ENCODE measurements at places on chromosomes 2 and 18.

DNA sequence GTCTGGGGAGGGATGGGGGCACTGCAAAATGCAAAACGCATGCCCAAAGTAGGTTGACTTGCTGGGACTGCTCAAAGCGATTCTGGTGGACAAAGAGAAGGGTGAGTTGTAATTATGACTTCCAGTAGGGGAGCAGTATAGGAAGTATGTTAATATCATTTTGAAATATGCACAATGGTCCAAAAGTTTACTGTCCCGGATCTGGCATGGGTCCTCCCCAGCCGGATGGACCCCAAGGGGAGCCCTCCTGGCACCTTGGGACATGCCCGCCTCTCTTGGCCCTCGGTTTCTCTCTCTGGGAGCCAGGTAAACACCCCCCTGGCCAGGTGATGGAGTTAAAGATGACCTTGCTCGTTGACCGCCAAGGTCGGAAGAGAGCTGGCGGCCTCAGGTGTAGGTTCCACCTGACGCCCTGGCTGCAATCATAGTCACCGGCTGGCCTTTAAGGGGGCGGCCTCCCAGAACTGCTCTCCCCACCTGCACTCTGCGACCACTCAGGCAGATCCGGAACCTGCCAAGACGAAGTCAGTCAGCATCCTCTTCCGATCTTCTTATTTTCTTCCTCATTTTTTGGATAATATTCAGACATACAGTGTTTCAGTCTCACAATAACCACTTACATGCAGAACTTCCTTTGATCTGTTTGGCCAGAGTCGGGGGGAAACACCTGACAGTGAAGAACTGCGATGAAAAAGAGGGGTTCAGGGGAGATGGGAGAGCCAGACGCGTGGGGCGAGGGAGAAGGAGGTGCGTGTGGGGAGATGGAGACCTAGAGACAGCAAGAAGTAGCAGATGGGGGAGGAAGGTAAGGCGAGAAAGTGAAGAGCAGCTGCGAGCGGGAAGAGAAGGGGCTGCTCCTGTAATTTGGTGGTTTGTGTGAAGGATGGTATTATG, 148.3 kb downstream of the MEIS1 start:
- DNase-seq: no peak

- no peak for DNase-seq
Observed at GRCh38 chr18:55100817-55101457, 141.7 kb upstream of the CCDC68 start.

DNA sequence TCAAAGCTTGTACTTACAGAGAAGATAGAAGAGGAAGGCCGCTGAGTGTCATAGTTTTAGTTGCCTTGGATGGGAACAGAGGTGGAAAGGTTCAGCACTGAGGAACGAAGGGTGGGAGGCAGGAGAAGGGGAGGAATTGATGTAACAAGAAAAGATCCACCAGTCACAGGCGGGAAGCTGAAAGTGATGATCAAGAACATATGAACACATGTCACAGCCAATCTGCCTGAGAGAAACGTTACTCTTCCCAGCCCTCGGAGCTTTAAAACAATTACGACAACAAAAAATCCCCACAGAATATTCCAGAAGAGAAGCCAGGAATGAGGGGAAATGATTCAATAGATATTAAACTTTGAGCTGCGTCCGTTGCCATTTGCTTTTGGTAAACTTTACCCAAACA, 87.1 kb downstream of the TSHZ1 start:
- no peak for DNase-seq

DNA sequence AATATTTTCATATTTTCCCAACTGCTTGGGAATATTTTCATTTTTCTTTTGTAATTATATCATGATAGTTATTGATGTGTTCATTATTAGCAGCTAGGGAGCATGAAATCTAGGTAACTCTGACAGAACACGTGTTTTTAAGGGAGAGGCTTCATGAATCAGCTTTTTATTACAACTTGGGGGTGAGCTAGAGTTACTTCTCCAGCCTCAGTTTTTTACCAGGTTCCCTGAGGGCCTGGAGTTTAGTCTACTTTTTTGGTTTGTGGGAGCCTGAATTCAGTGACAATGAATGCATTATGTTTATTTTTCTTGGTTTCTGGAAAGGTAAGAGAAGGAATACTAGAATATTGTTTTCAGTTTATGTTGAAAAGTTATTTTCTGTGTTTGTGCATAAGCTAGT, 18.0 kb downstream of the NAB1 start:
- DNase-seq: no peak

- peak; percentile 39 for DNase-seq
Observed at GRCh38 chr2:12005886-12006681, 259.7 kb downstream of the LPIN1 start.

DNA sequence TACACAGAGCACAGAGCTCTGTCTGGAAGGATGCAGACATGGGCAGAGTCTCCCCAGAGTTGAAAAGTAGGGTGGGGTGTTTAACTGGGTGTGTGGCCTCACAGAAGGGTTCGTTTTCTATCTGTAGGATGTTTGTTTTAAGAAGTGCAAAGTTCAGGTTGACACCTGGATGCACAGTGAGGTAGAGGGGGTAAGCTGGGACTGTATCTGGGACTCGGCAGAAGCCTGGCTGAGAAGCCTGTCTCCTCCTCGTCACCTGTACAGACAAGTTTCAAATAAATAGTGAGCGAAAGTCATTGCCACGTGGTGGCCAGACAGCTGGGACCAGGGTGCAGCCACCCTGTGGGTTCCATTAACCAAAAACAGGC, 145.9 kb downstream of the KLHL29 start:
- no peak for DNase-seq

- peak; percentile 75 for DNase-seq
Observed at GRCh38 chr2:109545828-109546713, 67.7 kb downstream of the SEPTIN10 start.

- no peak for DNase-seq
Observed at GRCh38 chr2:20230114-20230425, 5.1 kb upstream of the SDC1 start.

DNA sequence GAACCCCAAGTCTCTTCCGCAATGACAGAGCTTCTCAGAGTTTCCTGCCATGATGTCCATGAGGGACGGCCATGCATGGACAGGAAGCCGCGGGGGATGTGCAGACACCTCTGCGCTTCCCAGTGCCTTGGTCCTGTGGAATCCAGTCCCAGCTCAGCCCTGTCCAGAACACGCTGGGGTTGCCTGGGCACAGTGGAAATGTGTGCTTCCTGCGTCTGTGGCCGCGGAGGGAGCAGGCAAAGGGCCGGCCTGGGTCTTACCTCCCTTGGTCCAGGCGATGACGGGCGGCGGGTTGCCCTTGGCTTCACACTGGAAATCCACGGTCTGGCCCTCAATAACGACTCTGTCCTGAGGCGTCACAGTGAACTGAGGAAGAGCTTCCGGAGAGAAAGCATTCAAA, 79.6 kb downstream of the PXDN start:
- no peak for DNase-seq

- DNase-seq: no peak
Observed at GRCh38 chr2:37919631-37920032, 5.5 kb upstream of the RMDN2 start.

GRCh38 chr2:70552501-70553333, 909 bp downstream of the TGFA start:
- peak; percentile 76 for DNase-seq

DNA sequence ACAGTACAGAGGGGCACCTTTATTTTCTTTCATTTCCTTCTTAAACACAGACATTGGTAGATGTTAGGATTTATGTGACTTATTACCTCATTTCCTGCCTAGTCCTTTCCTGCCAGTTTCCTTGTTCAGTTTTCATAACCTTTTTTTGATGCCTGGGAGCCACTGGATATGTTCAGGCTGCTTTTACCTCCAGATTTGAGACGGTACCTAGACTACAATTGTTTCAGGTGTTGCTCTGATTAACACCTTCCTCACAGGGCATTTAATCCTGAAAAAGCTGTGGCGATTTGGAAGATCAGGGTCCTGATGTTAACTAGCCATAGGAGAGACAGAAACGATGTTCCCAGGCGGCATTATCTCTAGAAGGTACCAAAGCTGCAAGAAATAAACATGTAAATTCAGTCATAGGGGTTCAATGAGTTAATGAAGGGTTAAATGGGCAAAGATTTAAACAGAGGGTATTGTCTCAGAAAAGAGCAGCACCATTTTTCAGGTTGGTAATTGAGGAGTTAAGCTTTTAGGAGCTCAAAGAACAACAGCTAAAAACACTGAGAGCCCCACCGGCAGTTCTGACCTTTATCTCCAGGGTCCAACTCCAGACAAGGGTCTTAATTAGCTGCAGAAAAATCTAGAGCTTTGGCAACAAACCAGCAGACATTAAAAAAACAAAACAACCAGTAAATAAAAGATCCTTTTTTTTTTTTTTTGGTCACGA, 93.3 kb downstream of the HRH4 start:
- DNase-seq: no peak

- no peak for DNase-seq
Observed at GRCh38 chr2:114880046-114880445, 437.6 kb downstream of the DPP10 start.

DNA sequence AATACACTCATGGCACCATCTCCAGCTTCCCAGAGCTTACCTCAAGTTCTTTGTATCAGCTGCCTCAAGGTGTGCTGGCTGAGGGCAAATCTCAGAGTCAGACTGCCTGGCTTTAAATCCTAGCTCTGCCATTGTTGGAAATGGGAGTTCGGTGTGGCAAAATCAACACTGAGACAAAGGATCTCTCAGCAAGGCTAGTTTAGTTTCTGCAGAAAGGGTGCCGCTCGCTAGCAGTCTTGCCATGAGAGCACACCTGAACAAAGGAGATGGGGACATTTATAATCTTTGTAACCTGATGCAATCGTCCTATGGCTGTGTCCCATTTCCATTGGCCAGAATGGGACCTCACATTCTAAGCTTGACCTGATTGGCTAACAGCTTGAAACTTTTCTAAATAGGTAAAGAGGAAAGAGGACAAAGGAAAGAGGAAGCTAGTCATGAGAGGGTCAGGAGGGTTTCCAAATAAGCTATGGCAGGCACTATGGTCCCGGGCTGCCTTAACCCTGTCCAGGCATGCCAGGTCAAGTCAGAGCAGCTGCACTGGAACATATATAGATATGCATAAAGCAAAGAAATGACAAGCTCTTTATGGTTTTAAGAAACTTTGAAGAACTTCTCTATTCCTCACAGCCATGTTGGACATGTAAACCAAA, 4.3 kb upstream of the UBE2F start:
- no peak for DNase-seq

DNA sequence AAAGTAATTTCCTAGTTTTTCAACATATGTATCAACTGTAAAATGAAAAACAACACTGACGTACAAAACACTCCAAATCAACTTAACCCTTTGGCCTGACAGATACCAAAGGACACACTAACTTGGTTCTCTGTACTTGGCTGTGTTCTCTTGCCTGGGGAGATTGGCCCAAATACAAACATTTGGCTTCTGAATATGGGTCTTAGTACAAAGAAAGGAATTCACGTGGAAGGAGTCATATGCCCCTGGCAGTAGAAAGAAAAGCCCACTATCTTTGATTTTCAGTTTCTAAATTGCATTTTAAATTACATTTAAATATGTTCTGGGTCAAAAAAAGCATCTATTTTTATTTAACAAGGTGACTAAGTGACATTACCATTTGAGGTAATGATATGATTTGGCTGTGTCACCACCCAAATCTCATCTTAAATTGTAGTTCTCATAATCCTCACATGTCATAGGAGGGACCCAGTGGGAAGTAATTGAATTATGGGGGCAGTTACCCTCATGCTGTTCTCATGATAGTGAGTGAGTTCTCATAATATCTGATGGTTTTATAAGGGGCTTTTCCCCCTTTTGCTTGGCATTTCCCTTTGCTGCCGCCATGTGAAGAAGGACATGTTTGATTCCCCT, 153.6 kb upstream of the CCDC195 start:
- no peak for DNase-seq

GRCh38 chr2:171712051-171712450, 24.8 kb downstream of the DYNC1I2 start:
- DNase-seq: peak; percentile 73

DNA sequence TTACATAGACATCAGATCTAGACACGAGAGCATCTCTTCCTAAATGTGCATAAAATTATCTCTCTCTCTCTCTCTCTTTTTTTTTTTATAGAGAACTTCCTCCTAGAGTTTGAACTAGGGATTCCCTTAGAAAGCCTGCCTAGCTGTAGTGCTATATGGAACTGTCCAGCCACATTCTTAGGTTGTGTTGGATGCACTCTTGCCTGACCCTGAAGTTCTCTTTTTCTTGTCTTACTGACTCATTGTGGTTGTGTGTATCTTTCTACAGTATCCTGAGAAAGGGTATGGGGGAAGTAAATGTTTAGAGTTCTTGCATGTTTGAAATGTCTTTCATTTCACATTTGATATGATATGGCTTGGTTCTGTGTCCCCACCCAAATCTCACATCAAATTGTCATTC, 368.2 kb downstream of the CDH2 start:
- DNase-seq: peak; percentile 15

DNA sequence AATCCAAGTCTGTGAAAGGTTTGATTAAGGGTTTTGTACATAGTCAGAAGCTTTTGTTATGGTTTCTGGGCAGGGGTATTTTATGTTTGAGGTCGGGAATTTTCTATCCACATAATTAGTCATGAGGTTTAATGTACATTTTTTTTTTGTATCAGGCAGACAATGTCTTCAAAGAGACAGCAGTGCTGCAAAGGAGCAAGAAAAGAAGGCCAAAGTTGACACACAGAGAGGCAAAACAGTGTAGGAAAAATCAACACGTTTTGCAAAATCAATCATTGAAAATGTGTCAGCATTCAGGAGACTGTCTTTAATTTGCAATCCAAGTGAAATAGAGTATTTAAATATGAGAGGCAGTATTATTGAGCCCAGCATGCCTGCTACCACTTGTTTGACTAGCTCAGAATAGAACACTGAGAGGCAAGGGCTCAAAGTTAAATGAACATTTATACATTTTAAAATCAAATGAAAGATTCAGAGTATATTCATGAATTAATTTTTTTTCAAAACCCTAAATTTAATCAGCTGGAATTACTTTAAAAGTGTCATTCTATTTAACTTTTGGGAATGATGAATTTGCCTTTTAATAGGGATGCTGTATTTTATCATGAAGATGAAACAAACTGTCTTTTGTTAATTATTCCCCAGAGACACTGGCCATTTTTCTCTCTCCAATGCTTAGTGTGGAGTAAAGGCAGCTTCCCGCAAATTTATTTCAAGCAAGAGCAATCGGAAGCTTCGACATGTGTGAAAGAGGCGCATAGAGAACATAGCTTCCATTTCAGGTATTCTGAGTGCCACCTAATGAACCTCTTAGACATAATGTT, 11.3 kb downstream of the VRK2 start:
- no peak for DNase-seq

DNA sequence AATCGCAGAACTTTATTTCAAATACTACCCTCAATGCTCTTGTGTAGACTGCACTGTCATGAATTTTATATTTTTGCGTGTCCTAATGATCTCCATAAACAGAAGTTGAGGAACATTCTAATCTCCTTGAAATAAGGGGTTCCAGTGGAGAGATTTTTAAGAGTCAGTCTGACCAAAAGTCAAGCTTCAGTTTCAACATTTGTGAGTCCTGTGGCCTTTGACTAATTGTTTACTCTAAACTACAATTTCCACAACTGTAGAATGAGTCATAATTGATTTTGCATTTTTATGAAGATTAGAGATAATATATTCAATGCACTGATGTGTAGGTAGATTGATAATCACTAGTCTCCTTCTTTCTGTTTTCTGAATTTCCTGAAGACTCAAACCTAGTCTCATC, 720.3 kb upstream of the ID2 start:
- no peak for DNase-seq

All from NB4 (cell line).